Right lung (tissue), 10 donors: ENCODE measurements at places on chromosomes 16 and 17. TPM values are rescaled to one million over a fixed set of nuclear protein-coding genes. Genes with fewer than 3 reads are reported as not detected.

GRCh38 chr17:75908201-75908600 is 3.5 kb upstream of the MRPL38 start:
- DNase-seq, result no peak

DNA sequence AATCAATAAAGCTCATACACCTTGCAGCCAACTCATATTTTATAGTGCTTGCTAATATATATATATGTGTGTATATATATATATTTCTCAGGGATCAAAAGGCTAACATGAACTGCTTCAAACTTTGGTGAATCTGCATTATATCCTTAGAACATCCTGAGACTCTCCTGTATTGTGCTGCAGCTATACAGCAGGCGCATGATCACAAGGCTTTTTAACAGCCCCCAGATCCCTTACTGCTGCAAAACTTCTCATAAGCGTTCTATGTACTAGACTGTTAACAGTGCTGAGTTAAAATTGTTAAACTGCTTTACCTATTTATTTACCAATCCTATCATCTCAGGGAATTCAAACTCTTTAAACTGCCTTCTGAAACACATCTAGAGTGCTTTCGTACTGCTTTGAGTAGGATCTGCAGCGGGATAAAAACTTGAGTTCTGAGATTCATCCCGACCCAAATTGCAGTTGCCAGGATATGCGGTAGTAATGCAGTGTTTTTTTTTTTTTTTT is 1.3 kb downstream of the GPATCH8 start:
- DNase-seq, result no peak

GRCh38 chr16:50532576-50532975 is 15.6 kb upstream of the NKD1 start:
- DNase-seq, result no peak

- no peak for DNase-seq
Measured at GRCh38 chr16:50360779-50361178, 8.0 kb downstream of the BRD7 start.

Gene ALOX15B
- 0.51 TPM for polyA plus RNA-seq

GRCh38 chr17:1072551-1072961 is 75.6 kb downstream of the TIMM22 start:
- no peak for DNase-seq

Gene CA5A
- polyA plus RNA-seq, result 0.12 TPM

DNA sequence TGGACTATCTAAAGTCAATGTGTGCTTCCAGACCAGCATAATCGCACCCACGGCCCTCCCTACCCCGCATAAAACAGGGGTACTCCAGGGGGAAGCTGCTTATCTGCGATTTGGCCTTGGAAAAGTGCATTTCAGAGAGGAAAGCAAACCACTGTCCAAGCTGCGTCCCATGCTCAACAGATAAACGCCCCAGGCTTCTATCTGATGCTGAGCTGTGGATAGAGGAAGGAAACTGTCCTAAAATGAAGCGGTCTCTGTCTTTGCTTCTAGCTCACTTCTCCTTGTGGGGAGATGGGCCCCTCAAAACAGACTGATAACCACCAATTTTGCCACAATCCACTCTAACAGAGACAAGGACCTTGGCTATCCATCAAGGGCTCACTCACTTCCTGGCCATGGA is 160.5 kb upstream of the TNRC6C start:
- no peak for DNase-seq

Gene HYDIN
- polyA plus RNA-seq, result 14.2 TPM

DNA sequence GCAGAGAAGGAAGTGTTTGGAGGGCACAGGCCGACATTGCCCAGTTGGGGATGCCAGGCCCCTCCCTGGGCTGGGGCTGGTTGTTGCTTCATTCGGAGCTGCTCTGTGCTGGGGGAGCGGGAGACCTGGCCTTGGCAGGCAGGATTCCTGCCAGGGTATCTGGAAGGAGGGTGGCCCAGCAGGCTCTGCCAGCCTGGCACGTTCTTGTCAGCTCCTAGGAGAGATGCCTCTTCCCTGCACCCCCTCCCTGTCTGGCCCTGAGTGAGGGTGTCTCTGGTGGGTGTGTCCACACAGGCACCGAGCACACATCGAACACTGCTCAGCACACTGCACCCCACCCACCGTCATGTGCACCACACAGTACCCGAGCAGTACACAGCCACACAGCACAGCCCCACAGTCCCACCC is 35.2 kb downstream of the ARHGAP23 start:
- no peak for DNase-seq

GRCh38 chr16:10663146-10663545 is 31.6 kb downstream of the TEKT5 start:
- no peak for DNase-seq

- no peak for DNase-seq
Measured at GRCh38 chr17:72566671-72567484, 446.1 kb downstream of the SOX9 start.

DNA sequence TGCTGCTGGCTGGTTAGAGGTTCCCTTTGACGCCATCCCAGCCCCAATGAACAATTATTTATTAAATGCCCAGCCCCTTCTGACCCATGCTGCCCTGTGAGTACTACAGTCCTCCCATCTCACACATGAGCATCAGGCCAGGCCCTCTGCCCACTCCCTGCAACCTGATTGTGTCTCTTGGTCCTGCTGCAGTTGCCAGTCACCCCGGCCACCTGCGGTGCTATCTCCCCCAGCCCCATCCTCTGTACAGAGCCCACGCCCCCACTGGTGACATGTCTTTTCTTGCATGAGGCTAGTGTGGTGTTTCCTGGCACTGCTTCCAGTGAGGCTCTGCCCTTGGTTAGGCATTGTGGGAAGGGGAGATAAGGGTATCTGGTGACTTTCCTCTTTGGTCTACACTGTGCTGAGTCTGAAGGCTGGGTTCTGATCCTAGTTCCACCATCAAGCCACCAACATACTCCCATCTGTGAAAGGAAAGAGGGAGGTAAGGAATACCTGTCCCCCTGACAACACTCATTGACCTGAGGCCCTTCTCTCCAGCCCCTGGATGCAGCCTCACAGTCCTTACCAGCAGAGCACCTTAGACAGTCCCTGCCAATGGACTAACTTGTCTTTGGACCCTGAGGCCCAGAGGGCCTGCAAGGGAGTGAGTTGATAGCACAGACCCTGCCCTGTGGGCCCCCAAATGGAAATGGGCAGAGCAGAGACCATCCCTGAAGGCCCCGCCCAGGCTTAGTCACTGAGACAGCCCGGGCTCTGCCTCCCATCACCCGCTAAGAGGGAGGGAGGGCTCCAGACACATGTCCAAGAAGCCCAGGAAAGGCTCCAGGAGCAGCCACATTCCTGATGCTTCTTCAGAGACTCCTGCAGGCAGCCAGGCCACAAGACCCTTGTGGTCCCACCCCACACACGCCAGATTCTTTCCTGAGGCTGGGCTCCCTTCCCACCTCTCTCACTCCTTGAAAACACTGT is 11.3 kb downstream of the CX3CL1 start:
- DNase-seq, result no peak
